ENCODE measurements at places on chromosomes 6 and 20.

- DNase-seq: no peak
Observed at GRCh38 chr6:132567566-132567965, 2.6 kb upstream of the TAAR6 start.

DNA sequence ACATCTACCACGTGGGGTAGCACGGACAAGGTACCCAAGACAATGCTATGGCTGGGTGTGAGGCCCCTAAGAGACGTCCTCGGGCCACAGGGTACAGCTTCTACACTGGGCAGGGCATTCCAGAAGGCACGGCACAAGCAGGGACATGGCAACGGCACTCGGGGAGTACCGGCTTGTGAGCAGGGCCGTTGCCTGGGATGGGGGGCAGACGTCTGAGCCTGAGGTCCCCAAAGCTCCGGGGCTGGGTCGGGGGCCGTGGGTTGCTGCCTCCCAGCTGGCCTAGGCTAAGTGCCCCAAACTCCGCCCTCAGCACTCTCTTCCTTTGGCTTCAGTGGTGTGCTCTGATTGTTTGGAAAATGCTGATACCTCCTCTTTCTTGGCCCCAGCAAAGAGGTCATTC lies 110.6 kb downstream of the SULF2 start:
- no peak for DNase-seq

DNA sequence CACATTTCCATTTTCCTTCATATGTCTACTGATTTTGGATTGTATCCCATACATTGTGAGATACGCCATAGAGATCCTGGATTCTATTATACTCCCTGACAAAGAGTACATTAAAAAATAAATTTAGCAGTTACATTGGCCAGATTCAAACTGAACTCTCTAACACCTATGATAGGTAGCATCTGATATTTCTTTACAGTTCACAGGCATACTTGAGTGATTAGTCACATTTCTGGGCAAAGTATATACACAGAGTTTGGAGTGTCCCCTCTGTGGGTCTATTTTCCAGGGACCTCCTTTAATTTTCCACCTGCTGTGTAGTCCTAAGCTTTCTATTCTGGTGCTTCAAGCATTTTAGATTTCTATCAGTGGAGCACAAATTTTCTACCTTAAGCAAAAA lies 96.4 kb downstream of the TBC1D32 start:
- no peak for DNase-seq

DNA sequence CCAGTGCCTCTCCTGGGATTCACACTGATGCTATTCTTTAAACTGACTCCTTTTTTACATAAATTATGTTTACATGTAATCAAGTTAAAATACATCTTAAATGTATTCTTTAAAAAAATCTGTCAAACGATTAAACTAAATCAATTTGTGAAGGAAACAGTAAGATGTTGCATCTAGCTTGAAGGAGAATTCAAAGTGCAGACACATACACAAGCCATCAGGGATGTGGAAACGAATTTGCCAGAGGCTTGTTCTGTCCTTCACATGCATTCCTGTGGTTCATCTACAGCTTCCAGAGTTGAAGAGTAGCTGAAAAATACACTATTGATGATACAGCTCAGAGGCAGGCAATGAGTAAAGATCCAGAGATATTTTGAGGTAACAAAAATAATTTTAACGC lies 7.3 kb upstream of the BPIFB3 start:
- no peak for DNase-seq

DNA sequence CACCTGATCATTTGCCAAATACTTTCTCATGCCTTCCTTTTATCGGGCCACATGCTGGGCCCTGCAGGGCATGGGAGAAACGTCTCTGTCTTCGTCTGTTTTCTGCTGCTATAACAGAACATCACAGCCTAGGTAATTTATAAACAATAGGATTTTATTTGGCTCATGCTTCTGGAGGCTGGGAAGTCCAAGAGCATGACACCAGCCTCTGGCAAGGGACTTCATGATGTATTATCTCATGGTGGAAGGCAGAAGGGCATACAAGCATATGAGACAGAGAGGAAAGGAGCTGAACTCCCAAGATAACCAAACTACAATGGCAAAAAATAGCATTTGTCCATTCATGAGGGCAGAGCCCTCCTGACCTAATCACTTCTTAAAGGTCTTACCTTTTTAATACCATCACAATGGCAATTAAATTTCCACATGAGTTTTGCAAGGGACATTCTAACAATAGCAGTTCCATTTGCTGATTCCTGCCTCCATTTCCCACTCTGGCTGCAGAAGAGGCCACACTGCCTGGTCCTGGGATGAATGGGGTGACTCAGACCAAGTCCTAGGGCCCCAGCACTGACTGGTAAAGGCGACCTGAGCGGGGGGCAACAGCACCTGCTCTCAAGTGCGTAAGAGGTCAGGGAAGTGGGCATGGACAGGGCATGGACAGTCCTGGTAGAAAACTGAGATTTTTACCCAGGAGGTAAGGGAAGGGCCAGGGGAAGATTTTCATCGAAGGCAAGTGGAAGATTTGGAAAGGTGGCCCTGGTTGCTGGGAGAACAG lies 5.1 kb upstream of the ZBP1 start:
- DNase-seq: no peak

DNA sequence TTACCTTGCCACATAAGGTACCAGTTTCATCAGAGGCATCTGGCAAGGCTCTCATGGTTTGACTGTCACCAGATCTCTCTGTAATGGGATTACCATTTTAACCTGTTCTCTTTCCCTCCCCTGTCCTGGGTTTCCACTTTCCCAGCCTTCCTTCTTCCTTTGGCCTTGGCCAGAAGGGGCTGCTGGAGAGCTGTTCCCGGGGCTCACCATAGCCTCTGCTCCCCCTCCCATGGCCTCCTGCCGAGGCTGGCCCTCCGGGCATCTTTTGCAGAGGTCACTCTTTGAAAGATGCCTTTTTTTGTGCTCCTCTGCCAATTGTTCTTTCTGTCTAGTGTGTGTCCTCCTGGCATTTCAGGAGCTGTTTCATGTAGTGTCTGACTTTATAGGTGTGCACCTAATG lies 100.7 kb upstream of the SCP2D1 start:
- DNase-seq: no peak
